ENCODE measurements at places on chromosomes 16 and 17.

DNA sequence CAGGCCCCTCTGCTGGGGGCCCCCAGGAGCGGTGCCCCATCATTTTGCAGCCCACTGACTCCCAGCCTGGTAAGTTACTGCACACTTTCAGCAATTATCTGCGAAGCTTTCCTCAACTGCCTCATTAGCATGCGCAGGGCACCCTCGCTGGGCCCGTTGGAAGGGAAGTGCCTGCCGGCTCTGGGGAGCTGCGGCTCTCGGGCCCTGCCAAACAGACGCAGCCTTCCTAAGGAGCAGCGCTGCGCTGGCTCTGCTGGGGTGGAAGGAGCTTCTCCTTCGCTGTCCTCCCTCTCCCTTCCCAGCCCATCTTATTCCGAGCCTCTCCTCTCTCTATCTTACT is 71.0 kb downstream of the RBBP6 start:
- no peak for DNase-seq

DNA sequence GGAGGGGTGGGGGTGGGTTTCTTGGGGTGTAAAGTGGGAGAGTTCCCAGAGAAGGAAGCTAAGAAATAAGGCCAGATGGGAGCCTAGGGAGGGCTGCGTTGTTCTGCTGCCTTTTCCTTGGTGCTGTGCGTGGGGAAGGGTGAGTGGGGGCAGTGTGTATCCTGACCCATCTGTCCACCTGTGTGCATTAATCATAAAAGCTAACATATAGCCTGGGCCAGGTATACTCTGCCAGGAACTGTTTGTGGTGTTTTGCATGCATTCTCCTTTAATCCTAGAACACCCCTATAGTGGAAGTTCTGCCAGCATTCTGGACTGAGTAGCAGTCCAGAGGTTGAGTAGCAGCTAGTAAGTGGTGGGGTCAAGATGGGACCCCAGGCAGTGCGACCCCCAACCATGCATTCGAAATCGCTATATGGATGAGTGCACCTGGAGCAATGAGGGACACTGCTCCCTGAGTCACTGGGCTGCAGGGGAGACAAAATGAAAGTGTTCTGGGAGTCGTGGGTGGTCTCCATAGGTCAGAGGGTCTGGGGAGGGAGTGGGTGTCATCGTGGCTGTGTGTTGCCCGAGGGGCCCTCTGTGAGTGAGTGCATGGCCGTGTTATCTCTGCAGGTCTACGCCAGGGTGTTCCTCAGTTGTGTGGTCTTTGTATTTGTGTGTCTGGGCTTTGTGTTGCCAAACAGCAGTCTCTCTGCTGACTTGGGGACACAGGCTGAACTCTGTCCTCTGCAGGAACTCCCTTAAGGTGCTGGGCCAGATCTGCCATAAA is 1.3 kb downstream of the ERBB2 start:
- DNase-seq: no peak

DNA sequence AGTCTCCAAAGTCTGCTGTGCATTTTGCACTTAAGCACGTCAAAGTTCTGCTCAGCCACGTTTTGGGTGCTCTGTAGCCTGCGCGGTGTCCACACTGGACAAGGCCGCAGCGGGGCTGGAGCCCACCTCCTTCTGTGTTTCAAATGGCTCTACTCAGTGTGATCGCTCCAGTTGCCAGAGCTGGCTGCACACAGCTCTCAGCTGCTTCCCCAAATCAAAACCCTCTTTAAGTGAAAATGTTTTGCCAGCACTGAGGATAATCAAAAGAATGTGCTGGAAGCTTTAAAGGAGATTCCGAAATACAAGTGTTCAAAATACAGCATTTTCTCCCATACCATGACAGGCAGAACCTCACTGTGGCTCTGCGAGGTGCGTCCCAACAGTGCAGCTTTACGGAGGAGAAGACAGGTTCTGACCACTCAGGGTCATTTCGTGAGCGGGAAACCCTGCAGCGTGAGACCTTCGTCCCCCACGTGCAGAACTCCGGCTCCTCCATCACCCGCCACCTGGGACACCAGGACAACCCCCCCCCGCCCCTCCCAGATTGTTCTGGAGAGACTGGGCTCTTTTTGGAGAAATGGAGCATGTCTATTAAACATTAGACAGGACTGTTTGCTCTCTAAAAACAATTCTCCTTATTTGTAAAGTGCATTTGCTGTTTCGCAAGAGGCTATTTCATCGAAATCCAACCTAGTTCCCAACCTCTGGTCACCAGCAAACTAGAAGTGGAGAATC is 16.6 kb downstream of the TBC1D16 start:
- DNase-seq: no peak

DNA sequence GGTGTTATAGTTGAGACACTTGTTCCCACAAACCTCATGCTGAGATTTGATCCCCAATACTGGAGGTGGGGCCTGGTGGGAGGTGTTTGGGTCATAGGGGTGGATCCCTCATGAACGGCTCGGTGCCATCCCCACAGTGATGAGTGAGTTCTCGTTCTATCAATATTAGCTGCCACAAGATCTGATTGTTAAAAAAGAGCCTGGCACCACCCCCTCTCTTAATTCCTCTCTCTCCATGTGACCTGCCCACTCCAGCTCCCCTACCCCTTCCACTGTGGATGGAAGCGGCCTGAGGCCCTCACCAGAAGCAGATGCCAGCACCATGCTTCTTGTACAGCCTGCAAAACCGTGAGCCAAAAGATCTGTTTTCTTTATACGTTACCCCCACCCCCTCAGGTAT is 31.2 kb downstream of the TRIM16 start:
- DNase-seq: no peak

DNA sequence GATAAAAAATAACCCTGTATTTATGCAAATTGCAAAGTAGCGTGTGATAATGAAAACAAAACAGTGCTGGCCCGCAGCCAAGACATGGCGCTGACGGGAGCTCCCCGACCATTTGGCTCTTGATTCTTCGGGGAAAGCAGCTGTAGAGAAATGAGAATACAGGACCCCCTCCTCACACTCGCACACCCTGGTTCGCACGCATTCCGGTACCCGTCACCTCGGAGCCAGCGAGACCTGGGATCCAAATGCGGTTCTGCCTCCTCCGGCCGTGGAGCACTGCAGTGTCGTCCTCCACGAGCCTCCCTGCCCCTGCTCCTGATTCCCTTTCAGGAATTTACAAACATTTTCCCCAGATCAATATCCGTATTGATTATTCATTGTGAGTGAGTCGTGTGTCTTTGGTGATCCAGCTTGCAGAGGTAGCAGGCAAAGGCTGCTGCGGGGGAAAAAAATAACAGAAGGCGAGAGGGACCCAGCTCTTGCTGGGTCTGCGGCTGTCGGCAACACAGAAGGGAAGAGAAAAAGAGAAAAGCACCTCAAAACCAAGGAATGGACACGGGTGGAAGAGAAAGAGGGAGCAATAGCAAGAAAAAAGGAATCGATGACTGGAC is 184.1 kb upstream of the ZFHX3 start:
- DNase-seq: no peak

DNA sequence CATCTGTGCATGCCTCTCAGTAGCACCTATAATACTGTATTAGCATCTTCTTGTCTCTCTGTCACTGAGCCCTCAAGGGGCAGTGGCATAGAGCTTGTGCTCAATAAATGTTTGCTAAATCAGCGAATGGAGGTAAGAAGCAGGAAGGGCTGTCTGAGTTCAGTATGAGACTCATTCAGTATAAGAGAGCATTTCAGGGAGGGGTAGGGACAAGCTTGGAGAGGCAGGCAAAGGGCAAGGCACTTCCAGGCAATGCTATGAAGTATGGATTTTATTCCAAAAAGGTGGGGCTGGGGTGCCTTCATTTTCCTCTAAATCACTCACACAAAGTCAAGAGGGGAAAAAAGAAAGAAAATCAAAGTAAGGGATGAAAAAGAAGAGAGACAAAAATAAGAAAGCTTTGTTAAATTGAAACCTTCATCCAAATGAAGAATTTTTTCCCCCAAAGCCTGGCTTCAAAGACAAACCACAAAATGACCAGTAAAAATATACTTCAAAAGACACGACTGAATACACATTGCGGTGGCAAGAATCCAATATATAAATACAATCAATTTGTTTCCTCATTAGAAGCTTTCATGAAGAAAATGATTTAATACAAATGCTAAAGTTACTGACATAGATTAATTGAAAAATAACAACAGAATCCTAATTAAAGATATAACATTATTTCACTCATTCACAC is 51.2 kb downstream of the SKAP1 start:
- no peak for DNase-seq

- no peak for DNase-seq
Observed at GRCh38 chr16:89953671-89954406, 5.3 kb downstream of the DEF8 start.

- no peak for DNase-seq
Observed at GRCh38 chr17:32126746-32127145, 15.6 kb upstream of the RHOT1 start.

- no peak for DNase-seq
Observed at GRCh38 chr16:35344012-35344762, 1884.8 kb downstream of the TP53TG3F start.

- no peak for DNase-seq
Observed at GRCh38 chr16:53893731-53894435, 189.9 kb downstream of the FTO start.

DNA sequence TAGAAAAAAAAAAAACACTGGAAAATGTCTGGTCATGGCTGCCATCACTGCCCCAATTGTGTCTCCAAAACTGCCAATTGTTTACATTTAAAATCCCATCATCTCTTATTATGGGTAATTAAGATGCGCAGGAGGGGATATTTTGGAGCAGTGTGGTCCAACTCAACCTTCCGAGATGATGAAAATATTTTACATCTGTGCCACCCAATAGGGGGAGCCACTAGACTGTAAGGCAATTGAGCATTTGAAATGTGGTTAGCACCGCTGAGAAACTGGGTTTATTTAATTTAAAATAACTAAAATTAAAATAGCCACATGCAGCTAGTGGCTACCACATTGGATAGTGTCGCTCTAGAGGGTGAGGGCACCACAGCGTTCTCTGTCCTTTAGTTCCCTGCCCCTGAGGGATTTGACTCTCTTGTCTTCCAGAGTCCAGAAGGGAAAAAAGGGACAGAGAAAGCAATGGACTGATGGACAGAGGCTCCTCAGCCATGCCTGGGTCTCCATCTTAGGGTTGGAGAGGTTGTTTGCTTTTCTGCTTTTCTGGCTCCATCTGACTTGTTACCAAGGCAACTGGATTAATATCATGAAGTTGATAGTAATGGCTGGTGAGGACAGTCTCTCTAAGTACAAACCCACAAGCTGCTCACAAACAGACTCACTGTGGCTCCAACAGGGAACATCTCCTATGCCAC is 3.5 kb downstream of the MPO start:
- no peak for DNase-seq
